ENCODE measurements at places on chromosomes 16 and 17.

- no peak for DNase-seq
These were observed 2.6 kb upstream of the TMEM88 start for GRCh38 chr17:7852262-7852670.

DNA sequence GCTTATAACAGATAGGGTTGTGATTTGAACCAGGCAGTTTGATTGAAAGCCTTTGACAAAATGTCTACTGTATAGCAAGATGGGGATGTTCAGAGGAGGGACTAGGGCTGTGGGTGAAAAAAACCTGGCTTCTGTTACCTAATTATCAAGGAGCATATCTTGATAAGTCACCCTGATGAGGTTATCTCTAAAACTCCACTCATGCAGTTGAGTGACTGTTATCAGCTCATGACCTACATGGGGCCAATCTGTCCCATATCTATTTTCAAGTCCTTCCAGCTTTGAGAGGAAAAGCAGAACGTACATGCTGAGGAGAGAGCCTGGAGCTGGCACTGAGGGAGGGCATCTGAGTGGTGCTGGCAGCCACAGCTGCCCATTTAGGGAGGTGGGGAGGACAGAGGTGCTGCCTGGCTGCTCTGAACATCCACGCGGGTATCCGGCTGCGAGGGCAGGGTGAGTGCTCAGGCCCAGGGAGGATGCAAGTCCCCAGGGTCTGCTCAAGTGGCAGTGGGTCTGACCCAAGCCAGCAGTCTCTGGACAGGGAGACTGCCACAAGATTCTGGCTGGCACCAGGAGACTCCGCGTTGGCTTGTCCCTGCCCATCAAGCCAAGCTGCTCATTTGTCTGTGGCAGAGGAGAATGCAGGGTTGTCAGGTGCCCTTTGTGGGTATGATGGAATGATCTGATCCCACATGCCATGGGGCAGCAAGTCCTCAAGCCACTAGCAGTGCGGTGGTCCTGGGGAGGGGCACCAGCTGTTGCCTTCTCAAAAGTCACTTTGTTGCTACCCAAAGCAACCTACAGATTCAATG lies 29.2 kb downstream of the ATPAF2 start:
- no peak for DNase-seq

- DNase-seq = no peak
These were observed 123.0 kb upstream of the CACNG5 start for GRCh38 chr17:66711881-66712321.

GRCh38 chr16:89956505-89957215 lies 8.1 kb downstream of the DEF8 start:
- DNase-seq = no peak

DNA sequence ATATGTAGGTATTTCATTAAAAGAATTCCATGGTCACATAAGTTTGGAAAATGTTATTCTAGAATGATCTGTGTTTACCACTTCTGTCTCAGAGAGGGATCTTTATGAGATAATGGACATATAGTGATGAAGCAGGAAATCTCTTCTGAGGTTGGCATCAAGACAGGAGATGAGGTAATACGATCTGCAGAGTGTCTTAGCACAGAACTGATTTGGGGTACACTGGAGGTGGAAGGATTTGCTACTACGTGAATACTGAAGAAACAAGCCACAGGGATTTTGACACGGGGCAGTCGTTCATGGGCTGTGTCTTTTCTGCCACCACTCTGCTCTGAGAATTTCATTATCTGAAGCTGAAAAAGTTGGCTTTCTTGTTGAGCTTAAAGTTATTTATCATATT lies 5.5 kb downstream of the CBFB start:
- DNase-seq = no peak

All from coronary artery (tissue), 2 donors.